Astrocyte of the hippocampus (primary cell): ENCODE measurements at places on chromosomes 2 and 18.

DNA sequence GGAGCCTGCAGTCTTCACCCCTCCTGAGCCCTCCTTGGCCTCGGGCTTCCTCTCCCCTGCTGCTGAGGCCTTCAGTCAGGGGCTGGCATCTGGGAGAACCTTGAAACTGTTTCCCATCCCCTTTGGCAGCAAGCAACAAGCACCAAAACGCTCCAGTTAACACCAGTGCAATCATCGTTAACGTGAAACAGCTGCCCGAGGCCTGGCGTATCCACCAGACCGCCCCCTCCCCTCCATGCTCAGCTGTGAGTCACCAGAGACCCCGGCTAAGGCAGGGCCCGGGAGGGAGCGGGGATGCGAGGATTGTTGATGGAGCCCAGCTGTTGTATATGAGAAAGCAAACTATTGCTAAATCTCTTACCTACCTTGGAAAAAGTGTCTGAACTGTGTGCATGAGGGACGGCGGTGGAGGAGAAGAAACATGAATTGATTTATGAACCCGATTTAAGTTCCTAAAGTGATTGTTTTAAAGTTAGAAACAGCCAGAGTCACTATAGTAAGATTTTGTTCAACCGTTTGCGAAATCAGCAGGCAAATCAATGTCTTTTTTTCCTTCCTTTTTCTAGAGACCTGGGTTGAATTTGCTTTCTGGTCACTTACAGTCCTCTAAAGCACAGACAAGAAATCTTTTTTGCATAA lies 5.2 kb downstream of the ZFP36L2 start:
- peak; percentile 92 for DNase-seq

- no peak for DNase-seq
Measured at GRCh38 chr18:78378983-78379382, 600.6 kb upstream of the SALL3 start.

DNA sequence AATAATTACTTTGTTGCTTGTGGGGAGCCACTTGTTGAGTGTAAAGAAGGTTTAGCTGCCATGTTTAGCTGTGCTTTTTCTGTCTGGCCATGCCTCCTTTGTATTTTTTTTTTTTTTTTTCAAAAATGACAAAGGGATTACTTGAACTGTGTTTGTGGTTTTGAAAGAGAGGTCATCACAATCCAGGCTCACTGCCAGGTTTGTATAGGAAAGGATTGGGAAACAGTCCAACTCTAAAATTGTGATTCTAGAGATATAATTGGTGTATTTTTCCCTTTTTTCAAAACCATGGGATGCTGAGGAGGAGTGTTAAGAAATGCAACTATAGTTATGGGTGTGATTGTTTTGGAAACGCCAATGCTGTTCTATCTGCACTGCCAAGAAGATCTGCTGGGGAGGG lies 4.3 kb downstream of the ITPRIPL1 start:
- DNase-seq, result peak; percentile 48

- DNase-seq, result peak; percentile 76
Measured at GRCh38 chr2:75200140-75201096, 1.1 kb upstream of the TACR1 start.

- peak; percentile 84 for DNase-seq
Measured at GRCh38 chr2:44918095-44918775, 23.3 kb upstream of the SIX3 start.

DNA sequence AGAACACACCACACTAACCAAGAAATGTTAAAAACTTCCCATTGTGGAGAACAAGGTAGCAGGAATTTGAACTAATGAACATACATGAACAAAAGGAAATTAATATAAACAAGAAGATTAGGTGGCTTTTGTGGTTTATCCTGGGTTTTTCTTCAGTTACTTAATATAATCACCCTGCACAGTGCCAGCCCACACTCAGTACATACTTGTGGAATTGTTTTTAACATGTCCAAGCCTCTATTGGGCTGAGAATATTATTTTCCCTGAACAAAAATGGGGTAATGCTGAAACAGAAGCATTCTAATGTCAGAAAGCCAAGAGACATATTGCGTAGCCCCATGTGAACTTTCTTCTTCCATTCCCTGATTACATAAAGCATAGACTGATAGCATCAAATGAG lies 202.8 kb downstream of the DNER start:
- peak; percentile 24 for DNase-seq

DNA sequence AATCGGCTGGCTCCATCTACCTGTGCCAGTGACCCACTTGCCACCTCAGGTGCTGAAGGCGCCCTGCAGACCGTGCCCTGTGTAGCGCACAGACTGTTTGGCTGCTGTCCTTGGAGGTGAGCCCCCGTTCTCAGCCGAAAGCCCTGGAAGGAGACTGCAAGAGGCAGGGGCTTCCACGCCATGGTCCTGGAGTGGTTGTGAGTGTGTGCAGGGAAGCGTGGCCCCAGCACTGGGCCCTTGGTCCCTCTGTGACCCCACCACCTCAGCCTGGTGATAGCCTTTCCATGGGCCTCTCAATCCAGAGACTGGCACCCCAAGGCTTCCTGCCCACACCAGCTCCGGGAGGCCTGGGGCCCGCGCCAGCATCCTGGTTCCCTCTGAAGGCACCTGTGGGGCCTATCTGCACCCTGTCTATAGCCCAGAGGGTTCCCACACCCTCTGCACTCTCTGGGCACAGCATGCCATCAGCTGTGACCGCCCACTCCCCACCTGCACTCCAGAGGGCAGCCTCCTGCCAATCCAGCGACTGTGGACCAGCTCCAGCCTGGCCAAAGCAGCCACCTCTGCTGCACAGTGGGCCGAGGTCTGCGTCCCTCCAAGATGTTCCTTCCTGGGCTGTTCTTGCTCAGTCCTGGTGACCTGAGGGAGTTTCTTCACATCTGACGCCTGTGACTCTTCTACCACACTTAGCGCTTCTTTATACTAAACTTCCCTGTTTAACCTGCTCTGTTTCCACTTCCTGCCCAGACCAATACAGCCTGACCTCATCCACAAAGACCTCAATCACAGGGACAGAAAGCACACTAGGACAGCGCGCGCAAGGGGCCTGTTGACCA lies 109.5 kb downstream of the EIPR1 start:
- DNase-seq, result no peak

DNA sequence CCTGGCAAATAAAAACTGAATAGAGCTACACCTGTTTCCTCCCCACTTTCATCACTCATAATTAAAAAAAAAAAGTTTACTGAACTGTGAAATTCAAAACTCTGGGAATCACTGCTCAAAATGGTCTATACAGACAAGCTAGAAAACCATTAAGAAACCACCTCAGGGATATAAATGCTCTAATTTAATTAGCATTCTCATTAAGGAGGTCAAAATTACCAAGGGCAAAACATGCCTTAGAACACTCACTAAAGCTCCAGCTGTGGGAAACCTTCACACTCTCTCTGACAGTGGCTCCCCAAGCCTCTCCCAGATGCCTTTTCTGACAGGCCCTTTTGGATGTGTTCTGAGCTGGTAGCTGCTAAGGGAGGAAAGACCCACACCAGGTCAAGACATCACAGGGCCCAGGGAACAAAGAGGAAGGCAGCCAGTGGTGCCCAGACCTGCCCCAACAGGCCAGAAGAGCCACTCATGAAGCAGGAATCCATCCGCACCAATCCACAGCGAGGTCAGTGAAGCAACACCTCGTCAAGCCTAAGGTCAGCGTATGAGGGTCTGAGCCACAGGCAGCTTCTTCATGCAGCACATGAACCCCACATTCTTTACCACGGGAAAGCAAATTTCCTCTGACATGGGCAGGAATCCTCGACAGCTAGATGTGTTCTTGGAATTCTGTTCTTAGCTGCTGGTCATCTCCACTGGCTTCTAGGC lies 35.6 kb downstream of the XDH start:
- no peak for DNase-seq

GRCh38 chr18:70221915-70222278 lies 16.4 kb upstream of the RTTN start:
- no peak for DNase-seq

DNA sequence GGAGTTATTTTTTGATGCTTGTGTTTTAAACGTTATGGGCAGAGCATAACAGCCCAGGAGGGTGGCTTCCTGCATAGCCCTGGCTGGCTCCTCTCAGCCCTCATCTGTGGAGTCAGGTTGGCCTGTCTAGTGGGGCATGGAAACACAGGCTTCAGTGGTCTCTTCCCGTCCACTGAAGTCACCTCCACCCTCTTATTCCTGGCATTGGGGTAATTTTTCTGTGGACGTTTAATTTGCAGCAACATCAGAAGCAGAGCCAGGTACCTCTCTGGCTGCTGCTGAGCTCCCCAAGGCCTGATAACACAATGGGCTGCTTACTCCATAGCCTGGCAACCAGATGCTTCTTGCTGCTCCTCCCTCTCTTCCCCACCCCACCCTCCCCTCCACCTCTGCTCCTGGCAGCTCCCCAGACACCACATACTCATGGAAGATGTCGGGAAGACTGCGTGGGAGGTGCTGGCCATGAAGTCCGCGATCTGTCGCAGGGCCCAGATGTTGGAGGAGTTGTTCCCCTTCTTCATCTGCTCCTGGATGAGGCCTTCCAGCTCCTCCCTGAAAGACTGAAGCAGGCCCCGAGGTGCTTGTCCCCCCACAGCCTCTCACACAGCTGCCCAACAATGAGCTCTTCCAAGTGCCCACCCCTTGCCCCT lies 64.0 kb downstream of the ADD2 start:
- DNase-seq, result peak; percentile 50
